ENCODE measurements at places on chromosomes 2 and 18.

- DNase-seq, result no peak
Observed at GRCh38 chr2:214395040-214395439, 15.8 kb upstream of the VWC2L start.

DNA sequence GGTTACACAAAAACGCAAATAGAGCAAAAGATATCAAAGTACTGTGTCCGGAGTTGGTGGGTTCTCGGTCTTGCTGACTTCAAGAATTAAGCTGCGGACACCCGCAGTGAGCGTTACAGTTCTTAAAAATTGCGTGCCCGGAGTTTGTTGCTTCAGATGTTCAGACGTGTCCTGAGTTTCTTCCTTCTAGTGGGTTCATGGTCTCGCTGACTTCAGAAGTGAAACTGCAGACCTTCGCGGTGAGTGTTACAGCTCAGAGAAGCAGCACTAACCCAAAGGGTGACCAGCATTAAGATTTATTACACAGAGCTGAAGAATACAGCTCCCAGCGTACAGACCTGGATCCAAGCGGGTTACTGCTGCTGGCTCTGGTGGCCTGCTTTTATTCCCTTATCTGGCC, 125.7 kb upstream of the TWIST2 start:
- no peak for DNase-seq

- DNase-seq, result no peak
Observed at GRCh38 chr2:166365803-166366420, 9.8 kb downstream of the SCN9A start.

DNA sequence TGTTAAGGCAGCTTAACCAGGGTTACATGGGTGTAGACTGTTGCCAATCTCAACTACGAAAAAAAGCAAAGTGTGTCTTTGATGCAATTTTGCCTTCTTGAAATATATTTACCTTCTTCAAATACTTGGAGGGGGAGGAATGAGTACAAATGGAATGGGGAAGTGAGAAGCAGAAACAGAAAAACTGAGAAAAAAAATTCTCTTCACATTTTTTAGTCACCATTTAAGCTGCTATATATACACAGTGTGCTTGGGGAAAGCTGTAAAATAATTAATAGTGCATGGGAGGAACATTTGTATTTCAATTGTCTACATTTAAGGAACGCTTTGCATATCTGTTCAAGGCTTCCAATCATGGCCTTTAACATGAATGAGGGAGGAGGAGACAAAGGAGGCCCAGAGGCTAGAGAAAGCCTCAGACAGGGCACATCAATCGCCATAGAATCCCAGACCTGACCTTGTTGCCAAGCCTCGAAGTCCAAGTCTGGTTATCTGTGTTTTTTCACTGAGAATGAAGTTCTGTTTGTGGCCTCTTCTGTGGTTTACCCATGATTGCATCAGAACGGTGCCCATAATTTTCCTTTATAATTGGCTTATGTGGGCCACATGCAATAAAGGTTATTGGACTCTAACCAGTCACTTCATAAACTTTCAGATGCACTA, 158.6 kb downstream of the PIK3C3 start:
- peak; percentile 42 for DNase-seq

- DNase-seq, result no peak
Observed at GRCh38 chr2:241017228-241017940, 19.0 kb downstream of the SNED1 start.

DNA sequence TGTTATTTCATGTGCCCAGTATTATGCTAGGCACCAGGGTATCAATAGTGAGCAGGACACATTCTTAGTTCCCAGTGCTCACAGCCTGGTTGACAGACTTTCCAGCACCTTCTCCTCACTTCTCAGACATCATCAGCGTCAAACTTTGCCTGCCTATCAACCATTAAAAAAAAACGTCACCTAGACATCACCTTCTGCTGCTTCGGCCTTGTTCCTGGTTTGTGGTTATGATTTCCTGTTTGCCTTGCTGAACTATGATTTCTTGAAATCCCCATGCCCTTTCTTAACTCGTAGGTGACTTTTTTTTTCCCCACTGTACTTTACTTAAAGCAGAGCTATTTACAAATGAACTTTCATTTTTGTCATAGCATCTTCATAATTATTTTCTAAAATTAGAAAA, 60.4 kb upstream of the NABP1 start:
- DNase-seq, result peak; percentile 64

DNA sequence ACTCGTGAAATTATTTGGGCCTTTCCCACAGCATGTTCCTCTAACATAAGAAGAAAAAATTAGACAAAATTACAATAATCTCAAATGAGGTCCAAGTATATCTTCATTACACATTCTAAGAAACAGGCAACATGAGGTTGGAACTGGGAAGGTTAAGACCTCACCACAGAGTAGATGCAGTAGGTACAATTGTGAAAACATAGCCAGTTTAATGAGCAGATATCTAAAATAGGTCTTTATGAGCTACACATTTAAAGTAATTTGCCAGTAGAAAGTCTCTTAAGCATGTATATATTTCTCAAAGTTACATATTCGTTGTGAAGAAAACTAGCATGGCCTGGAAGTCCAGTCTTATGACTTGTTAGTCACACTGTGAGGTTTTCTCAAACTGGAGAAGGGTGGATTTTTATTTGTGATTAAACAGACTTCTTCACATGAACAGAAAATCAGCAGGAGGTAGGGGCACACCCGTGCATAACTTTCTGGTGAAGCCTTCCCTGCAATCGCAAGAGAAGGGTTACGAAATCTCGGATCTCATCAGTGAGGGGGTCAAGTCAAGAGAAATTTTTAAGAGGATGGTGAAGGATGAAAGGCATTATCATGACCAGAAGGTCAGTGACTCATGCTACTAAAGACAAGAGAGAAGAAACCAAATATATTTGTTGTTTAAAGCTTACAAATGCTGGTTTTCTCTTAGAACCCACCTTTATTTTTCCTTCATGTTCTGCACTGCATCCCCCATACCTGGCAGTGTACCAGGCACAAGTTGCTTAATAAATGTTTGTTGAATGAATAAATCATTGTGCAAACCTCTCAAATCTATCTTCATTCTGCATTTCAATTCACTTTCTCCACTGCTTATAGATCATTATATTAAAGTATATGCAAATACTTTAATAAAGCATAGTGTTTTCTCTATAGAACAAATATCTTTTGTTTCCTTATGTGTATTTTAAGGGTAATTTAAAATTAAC, 5.1 kb upstream of the RAB27B start:
- DNase-seq, result no peak

- DNase-seq, result peak; percentile 25
Observed at GRCh38 chr2:134178138-134178877, 75.6 kb upstream of the MGAT5 start.

GRCh38 chr2:145404690-145405089, 884.8 kb upstream of the ZEB2 start:
- no peak for DNase-seq

DNA sequence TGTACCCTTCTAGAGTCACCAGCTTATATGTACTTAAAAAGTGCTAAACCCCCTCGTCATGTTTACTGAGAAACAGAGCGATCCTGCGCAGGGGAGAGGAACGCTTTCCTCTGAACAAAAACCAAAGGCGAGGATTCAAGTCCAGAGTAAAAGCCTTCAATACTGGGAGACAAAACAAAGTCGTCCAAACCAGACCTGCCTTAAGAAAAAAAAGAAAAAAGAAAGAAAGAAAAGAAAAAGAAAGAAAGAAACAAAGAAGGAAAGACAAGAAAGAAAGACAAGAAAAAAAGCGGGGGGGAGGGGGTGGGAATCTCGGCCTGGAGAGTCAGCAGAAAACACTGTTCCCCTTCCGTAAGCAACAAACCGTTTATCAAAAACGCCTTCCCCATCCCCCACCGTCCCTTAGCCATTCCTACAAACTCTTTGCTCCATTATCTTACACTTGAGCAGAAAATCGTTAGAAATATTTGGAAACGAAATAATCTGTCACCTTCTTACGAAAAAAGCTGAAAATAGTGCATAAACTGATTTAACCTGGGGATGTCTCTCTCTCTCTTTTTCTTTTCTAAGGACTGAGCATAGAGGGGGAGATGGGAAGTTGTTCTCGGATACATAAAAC, 3.3 kb downstream of the PTGR3 start:
- DNase-seq, result no peak

DNA sequence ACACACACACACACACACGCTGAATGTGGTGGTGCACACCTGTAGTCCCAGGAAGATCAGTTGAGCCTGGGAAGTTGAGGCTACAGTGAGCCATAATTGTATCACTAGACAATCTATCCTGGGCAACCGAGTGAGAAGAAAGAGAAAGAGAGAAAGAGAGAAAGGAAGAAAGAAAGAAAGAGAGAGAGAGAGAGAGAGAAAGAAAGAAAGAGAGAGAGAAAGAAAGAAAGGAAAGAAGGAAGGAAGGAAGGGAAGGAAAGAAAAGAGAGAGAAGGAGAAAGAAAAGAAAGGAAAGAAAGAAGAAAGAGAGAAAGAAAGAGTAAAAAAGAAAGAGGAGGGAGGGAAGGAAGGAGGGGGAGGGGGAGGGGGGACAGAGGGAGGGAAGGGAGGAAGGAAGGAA, 150.0 kb upstream of the MAP3K20 start:
- DNase-seq, result no peak

DNA sequence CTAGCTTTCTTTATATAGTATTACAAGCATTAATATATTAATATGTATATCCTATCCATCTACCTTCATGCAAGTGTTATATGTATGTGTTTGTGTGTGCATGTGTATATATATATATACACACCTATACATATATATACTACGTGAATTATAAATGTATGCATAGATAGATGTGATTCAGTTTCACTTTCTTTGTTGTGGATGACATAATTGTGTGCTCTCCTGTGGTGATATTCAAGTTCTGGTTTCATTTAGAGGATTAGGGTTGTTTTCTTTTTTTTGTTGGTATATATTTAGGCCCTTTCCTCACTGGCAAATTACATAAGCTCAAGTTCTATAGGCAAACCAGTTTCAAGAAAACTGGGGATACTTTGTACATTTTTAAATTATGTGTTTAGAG, 225.7 kb upstream of the FANCL start:
- DNase-seq, result peak; percentile 11

- peak; percentile 82 for DNase-seq
Observed at GRCh38 chr2:86035883-86036668, 69.6 kb downstream of the POLR1A start.

GRCh38 chr18:44732238-44732563, 51.5 kb downstream of the SETBP1 start:
- no peak for DNase-seq

GRCh38 chr2:8045081-8045614, 636.7 kb upstream of the ID2 start:
- DNase-seq, result no peak

- DNase-seq, result peak; percentile 60
Observed at GRCh38 chr2:163345795-163346573, 389.8 kb downstream of the FIGN start.

DNA sequence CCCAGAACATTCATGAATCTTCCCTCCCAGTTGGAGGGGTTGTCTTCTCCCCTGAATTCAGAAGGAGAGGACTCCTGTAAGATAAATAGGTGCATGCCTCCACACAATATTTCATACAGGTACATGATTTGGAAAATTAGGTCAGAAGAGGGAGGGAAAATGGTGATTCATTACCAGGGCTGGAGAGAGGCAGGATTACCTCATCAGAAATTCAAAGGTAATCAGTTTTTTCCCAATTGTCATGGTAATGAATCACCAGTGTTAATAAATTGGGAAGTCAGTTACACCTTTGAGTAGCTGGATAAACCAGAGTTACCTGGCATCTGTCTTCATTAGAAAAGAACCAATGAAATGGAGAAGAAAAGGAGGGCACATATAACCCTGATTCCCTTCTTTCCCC, 128.5 kb downstream of the EN1 start:
- no peak for DNase-seq

DNA sequence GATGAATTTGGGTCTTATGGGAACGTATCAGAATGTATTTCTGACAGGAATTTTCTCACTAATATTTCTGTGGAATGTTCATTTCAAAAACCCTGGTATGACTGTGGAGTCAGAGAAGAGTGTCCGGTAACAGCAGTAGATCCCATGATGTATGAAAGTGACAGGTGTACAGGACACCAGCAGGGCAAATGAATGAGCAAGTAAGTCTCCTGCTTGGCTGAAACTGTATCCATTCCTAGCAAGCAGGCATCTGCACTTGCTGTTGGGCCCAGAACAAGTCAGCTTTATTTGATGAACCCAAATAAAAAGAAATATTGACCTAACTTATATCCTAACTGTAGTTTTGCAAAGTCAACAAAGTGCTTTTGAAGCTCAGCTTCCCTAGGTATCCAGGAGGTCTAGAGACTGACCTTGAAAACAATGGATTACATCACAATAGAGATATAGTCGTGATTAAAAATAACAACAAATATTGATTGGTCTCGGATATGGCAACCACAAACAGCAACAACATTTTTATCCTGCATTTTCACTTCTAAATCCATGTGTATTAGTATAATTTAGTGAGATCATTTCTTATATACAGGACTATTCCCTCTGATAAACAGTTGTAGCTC, 37.6 kb downstream of the NXPH2 start:
- no peak for DNase-seq

- DNase-seq, result no peak
Observed at GRCh38 chr2:109371481-109372170, 242.1 kb downstream of the SEPTIN10 start.

- DNase-seq, result no peak
Observed at GRCh38 chr2:240223631-240224030, 83.2 kb upstream of the OTOS start.

GRCh38 chr2:65647249-65647842, 214.9 kb upstream of the SPRED2 start:
- DNase-seq, result no peak

GRCh38 chr2:195021711-195022507, 635.1 kb upstream of the SLC39A10 start:
- DNase-seq, result no peak

- DNase-seq, result no peak
Observed at GRCh38 chr2:127596311-127597045, 49.5 kb upstream of the GPR17 start.

GRCh38 chr2:149648282-149649030, 60.9 kb upstream of the MMADHC start:
- no peak for DNase-seq

DNA sequence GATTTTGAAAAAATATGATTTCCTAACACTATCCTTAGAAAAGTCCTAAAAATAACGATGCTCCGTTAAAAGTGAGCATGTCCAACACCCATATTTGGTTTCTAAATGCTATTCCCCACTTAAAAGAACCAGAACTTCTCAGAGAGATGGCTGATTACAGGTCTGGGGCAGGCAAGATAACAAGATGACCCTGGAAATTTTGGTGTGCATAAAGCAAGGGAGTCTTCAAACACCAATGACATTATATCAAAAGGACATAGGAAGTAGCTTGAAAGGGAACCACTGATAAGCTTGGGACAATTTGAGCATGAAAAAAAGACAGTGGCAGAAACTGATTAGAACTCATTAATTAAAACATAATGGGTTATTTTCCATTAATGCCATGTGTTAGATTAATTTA, 17.9 kb downstream of the STK17B start:
- no peak for DNase-seq

DNA sequence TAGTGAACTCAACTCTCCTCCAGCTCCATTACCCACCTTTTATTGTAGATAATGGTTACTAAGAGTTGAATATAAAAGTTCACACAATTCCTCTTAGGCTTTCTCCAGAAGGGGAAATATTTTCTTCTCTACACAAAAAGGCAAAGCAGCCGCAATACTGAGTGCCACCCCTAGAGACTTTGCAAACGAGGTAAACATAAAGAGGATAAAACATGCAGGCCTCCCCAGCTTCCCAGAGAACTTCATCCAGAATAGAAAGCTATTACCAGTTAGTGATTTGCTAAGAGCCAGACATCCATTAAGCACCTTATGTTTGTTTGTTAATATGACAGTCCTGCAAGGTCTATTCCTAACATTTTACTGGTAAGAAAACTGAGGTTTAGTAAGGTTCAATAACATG, 17.4 kb downstream of the ZNF521 start:
- no peak for DNase-seq

GRCh38 chr2:67268797-67269196, 128.3 kb upstream of the ETAA1 start:
- DNase-seq, result no peak

Data from Jurkat, Clone E6-1 (cell line).